ENCODE measurements at places on chromosomes 5 and 9.

GRCh38 chr9:98248737-98249474, 6.5 kb downstream of the TBC1D2 start:
- no peak for DNase-seq

GRCh38 chr5:171127314-171127713, 181.7 kb upstream of the TLX3 start:
- DNase-seq, result no peak

- DNase-seq, result no peak
Observed at GRCh38 chr5:30831605-30832004, 361.9 kb upstream of the CDH6 start.

DNA sequence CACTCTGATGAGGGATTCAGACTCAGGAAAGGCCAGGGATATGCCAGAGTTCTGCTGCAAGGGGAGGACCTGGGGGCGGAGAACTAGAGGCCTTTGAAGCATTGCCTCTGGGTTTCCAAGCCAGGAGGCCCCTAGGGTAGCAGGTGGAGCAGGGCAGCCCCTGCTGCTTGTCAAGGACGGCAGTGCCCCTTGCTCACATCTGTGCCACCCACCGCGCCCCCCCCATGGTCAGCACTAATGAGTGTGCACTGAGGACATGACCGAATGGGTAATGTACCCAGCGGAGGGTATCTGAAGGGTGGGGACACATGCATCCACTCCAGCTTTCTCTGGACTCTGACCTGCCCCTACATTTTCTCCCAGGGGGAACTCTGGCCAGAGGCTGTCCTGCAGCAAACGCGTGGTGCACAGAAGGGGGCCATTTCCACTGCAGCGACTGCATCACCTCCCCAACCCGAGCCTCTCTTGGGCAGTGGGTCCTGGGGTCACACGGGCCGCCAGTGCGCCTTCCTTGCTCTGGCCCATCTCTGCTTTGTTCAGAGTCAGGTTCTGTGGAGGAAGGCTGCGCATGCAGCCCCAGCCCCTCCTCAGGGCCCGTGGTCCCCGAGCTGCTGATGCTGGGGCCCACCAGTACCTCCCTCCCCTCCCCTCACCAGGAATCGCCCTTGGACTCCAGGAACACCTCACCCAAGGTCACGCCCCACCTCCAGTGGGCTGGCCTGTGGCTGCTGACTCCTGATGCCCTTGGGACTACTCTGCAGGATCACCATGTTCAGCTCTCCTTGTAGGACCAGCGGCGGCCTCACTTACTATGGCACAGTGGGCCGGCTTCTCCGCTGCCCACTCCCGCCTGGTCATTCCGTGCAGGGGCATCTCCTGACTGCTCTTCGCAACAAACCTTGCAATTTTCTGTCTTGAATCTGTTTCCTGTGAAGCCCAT, 31.2 kb downstream of the STC2 start:
- DNase-seq, result no peak
